ENCODE measurements at places on chromosomes 2 and 18.

DNA sequence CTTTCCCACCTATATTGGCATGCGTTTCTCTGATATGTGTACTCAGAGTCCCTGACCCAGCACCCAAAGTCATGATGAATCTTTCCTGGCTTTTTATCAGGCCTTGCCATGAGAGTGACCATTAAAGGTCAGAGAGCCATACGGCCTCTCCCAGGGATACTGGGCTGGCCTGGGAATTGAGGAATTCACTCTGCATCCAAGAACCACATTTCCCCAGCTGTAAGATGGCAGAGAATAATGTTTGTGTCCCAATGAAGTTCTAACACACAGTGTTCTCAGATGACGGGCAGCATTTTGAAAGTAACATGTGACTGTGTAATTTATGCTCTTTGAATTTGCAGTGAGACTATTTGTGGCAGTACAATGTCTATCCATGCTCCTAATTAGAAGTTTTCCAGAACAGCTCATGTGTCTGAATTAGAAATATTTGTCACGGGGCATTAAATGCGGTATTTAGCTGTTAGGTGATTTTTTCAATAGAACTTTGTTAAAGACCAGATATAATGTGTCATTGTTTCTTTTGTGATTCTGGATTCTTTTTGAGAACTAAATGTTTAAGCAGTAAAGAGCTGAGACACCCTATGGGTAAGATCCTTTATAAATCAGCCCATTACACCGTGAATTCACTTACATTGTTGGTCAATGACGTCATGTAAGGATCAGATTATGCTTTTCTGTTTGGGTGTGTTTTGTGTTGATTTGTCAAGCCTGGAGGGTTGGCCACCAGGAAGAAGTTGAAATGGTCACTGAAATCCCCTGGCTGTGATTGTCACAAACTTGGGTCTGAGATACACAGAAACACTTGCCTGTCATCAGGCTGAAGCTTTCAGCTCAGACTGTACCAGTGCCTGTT, 7.3 kb upstream of the SLC3A1 start:
- peaks cover 4% of the 10 kb centered on the region for H3K36me3 ChIP-seq
- H3K4me3 ChIP-seq: no peak overlapping the region
- peaks cover 20% of the 10 kb centered on the region for H3K4me1 ChIP-seq
- no peak for DNase-seq
- peak overlapping the region; percentile 46 for H3K27ac ChIP-seq
- H3K27me3 ChIP-seq: no peaks in the 10 kb centered on the region

GRCh38 chr2:113219889-113220641, 46.3 kb downstream of the PSD4 start:
- H3K4me3 ChIP-seq: no peak overlapping the region
- peaks cover 8% of the 10 kb centered on the region for H3K27me3 ChIP-seq
- no peak overlapping the region for H3K27ac ChIP-seq

- H3K4me3 ChIP-seq: no peak overlapping the region
- no peaks in the 10 kb centered on the region for H3K36me3 ChIP-seq
- peaks cover 33% of the 10 kb centered on the region for H3K27me3 ChIP-seq
- no peaks in the 10 kb centered on the region for H3K4me1 ChIP-seq
- no peak for DNase-seq
- no peak overlapping the region for H3K27ac ChIP-seq
Measured at GRCh38 chr2:11729362-11730212, 16.8 kb upstream of the LPIN1 start.

- no peak overlapping the region for H3K4me3 ChIP-seq
- H3K4me1 ChIP-seq: no peaks in the 10 kb centered on the region
- H3K36me3 ChIP-seq: peaks cover 8% of the 10 kb centered on the region
- H3K27me3 ChIP-seq: no peaks in the 10 kb centered on the region
- peak overlapping the region; percentile 5 for H3K27ac ChIP-seq
Measured at GRCh38 chr18:72811047-72811446, 56.7 kb downstream of the NETO1 start.

GRCh38 chr2:1744446-1745170, at the start of gene PXDN:
Gene PXDN, minus strand, starts transcription at chr2:1744515. Its CDS starts 60 bp downstream, at chr2:1744455.
- peak within 1 kb of the TSS; percentile 96 for H3K4me3 ChIP-seq
- H3K27me3 ChIP-seq: peaks cover 32% of the 10 kb centered on the region
- peaks cover 3% of the 10 kb centered on the region for H3K36me3 ChIP-seq
- DNase-seq: peak; percentile 65
- peak within 1 kb of the TSS; percentile 93 for H3K27ac ChIP-seq

- no peak for DNase-seq
- H3K4me1 ChIP-seq: peaks cover 2% of the 10 kb centered on the region
- H3K27ac ChIP-seq: no peak overlapping the region
- H3K27me3 ChIP-seq: peaks cover 10% of the 10 kb centered on the region
- H3K4me3 ChIP-seq: no peak overlapping the region
Measured at GRCh38 chr2:46850742-46851141, 64.9 kb downstream of the MCFD2 start.

DNA sequence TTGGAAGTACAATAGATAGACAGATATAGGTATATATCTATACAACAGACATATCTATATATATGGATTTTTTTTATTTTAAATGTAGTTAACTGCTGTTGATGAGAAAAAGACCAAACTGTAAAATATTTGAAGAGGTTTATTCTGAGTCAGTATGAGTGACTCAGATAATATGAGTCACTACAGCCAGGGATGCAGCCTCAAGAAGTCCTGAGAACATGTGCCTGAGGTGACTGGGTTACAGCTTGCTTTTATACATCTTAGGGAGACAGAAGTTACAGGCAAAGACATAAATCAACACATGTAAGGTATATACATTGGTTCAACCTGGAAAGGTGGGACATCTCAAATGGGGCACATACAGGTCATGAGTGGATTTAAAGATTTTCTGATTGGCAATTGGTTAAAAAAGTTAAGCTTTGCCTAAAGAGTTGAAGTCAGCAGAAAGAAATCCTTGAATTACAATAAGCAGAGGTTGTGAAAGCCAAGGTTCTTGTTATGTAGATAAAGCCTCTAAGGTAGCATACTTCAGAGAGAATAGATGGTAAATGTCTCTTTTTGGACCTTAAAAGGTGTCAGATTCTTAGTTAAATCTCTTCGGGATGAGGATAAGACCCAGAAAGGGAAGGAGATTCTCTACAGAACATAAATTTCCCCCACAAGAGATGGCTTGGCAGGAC, 149.9 kb downstream of the RBM43 start:
- no peaks in the 10 kb centered on the region for H3K36me3 ChIP-seq
- DNase-seq: no peak
- no peaks in the 10 kb centered on the region for H3K27me3 ChIP-seq
- H3K4me1 ChIP-seq: no peaks in the 10 kb centered on the region

DNA sequence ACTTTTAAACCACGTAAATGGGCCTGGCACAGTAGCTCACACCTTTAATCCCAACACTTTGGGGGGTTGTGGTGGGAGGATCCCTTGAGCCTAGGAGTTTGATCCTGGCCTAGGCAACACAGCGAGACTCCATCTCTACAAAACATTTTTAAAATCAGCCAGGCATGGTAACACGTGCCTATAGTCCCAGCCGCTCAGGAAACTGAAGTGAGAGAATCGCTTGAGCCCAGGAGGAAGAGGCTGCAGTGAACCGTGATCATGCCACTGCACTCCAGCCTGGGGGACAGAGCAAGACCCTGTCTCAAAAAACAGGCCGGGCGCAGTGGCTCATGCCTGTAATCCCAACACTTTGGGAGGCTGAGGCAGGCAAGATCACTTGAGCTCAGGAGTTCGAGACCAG, 12.2 kb downstream of the ROCK1 start:
- H3K27ac ChIP-seq: peak overlapping the region; percentile 9
- peaks cover 5% of the 10 kb centered on the region for H3K36me3 ChIP-seq
- no peak for DNase-seq
- peaks cover 17% of the 10 kb centered on the region for H3K4me1 ChIP-seq

DNA sequence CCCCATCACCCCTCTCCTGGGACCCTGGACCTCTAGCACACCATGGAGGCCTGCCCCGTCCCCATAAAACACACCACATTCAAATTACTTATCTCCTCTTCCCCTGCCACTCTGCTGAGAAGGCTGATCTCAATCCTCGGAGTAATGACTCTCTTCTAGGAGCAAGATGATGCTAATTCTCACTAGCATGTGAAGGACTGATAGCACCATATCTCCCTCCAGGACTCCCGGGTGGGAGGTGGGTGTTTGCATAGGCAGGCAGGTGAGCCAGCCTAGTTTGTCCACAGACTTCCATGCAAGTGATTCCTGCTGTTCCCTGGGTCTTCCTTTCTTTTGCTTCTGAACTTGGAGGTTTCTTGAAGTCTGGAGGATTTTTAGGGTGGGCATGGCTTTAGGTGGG, 40.5 kb downstream of the HPCAL1 start:
- no peak overlapping the region for H3K27ac ChIP-seq
- H3K4me1 ChIP-seq: peaks cover 4% of the 10 kb centered on the region
